ENCODE measurements at places on chromosomes 6 and 20.

- DNase-seq, result no peak
Observed at GRCh38 chr20:41183391-41183790, 46.0 kb downstream of the PLCG1 start.

DNA sequence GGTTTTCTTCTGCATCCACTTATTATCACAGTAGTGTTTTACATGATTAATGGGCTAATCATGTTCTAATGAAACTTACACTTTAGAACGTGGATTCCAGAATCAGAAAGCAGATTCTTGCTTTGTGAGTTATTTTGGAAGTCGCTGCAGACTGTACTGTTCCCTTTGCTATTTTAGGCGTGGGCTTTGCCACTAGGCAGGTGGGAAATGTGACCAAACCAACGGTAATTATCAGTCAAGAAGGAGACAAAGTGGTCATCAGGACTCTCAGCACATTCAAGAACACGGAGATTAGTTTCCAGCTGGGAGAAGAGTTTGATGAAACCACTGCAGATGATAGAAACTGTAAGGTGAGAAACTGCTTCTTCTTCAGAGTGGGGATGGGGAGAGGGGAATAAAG lies 598 bp downstream of the FABP7 start:
- DNase-seq, result no peak

GRCh38 chr6:34132486-34133185 lies 13.3 kb downstream of the GRM4 start:
- DNase-seq, result no peak

DNA sequence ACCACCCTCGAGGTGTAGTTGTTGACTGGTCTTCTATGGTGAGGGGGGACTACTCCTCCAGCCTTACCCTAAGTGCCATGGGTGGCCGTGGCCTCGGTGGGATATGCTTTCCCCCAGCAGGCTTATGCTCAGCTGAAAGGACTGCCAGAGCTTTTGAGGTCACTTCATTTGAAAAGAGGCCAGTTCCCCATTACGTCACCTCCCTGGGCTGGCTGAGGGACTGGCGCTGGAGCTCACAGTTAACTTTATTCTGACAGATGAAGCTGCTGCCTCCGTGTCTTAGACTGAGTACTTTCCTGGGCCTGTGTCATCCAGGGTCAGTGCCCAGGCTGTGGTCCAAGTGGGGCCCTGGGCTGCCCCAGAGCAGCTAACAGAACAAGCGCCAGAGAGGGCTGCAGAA lies 42.8 kb upstream of the PCMTD2 start:
- no peak for DNase-seq

DNA sequence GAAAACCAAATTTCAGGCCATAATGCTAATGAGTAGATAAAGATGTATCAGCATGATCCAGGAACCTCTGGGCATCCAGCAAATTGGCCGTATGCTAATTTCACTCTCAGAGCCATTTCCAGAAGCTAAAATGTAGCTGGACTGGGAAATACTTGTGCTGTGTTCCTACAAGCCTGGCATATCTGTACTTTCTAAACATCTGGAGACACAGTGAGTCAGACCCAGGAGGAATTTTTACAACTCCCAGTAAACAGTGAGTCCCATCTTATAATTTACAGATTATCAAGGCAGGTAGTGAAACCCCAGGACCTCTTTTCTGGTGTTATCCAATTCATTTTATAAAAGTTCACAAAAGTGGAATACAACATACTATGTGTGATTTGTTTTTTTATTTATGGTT lies 683.0 kb upstream of the ADGRB3 start:
- DNase-seq, result no peak

DNA sequence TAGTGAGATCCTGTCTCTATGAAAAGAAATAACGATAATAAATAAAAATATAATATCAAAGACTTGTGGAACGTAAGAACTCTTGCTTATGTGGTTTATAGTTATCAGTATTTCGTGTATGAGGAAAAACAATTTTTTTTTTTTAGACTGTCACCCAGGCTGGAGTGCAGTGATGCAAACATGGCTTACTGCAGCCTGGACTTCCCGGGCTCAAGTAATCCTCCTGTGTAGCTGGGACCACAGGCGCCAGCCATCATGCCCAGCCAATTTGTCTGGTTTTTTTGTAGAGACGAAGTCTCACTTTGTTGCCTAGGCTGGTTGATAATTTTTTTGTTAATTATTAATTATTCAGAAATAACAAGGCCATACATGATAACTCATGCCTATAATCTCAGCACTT lies 18.6 kb upstream of the CDK19 start:
- DNase-seq, result no peak

- no peak for DNase-seq
Observed at GRCh38 chr6:71367756-71368155, 79.1 kb downstream of the OGFRL1 start.

GRCh38 chr6:147131532-147132128 lies 72.6 kb upstream of the STXBP5 start:
- peak; percentile 17 for DNase-seq

DNA sequence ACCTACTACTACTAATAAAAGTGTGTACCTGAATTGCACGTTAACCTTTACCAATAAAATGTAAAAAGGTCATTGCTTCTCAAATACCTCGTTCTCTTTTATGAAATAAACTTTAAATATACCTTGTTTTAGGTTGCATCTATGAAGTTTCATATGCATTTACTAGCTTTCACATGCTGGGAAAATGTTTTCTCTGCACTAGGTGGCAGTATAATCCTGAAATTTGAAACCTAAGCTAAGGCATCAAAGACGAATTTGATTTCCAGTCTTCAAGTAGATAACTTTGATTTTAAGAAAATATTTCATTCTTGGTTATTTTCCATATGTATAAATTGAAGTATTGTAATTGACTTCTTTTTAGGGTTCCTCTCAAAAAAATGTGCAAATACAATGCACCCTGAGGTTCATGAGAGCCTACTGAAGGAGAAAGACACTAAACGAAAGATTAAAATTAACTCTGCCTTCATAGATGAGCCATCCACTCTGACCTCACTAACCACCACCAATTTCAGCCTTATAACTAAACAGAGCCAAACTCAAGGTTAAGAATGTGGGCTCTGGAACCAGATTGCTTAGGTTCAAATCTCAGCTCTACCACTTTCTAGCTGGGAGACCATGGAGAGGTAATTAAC lies 7.3 kb upstream of the COL9A1 start:
- no peak for DNase-seq

DNA sequence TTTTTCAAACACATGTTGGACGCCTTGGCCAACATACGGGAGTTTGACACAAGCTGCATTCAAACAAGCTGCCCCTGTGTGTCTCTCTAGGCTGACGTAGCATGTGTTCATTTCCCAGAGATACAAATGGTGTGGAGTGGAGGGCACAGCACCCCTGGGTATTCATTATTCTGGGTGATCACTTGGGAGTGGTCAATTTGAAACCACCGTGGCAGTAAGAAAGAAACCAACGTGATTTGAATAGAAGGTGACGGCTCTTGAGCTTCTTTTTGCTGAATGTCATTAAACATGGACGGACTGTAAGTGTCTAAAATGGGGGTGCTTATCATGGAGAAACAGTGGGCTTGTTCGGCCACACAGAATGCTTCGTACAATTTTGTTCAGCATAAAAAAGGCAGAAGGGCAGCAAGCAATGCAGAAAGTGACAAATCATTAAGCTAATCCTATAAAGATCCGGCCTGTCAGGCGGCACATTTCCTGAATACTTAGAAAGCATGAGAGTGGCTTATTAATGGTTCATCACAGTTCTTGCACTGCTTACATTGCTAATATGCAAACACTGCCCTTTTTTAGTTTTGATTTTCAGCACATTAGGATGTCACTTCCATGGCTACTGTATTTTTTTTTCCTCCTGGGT lies 1261.9 kb upstream of the CITED2 start:
- DNase-seq, result no peak

DNA sequence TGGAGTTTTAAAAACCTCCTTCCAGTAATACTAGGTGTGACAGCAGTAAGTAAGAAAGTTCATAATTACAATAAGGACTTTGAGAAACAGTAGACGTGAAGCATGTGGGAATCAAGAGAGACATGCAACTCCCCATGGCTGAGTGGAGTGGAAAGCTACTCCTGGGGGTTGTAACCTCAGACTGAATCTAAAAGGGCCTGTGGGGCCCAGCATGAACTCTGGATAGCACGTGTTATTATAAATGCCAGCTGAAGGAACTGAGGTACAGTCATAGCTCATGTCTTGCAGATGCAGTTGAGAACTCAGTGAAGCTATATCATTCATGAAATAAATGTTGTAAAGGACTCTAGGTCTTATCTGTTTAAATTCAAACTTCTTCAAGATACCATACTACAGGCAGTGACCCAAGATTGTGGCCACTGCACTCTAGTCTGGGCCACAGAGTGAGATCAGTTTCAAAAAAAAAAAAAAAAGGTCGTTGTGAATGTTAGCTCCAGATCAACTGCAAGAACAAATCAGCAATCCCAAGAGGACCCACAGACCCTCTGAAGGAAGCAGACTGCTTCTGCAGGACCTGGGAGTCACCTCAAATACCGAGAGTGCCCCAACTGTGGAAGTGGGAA lies 189.3 kb downstream of the TRDN start:
- no peak for DNase-seq

- no peak for DNase-seq
Observed at GRCh38 chr6:81759782-81760181, 7.3 kb upstream of the TENT5A start.

GRCh38 chr6:43444036-43444435 lies 11.3 kb downstream of the DLK2 start:
- DNase-seq, result no peak

GRCh38 chr20:57004416-57004815 lies 262.0 kb downstream of the BMP7 start:
- DNase-seq, result no peak

DNA sequence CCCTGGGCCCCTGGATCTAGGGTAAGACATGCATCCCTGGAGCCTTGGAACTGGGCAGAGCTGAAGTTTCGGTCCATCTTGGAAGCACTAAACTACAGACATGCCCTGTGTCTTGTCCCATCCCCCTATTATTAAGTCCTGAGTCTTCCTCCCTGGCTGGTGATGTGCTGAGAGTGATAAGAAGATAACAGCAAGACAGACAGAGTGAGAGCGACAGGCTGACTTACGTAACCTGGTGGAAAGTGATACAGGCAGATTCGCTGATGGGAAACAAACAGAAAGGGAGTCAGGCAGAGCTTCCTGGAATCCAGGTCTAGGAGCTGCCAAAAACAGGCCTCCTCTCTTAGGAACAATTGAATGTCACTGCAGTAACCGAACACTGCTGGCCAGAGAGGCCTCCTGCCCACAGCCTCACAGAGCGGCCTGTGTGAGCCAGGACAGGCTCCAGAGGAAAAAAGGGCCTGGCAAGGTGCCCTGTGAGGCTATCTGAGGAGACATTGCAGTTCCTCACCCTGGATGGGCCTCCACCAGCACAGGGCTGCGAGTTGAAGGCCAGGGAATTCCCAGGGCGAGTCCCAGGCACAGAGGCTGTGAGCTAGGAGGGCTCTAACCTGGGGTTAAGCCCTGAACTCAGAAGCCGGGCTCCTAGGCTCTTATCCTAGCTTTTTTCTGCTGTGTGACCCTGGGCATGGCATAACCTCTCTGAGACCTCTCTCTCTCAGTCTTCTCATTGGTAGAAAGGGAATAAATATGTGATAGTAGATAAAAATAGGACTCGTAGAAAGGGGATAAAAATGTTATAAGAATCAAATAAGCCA lies 34.2 kb upstream of the B4GALT5 start:
- peak; percentile 89 for DNase-seq

GRCh38 chr6:107647439-107647948 lies 157.6 kb downstream of the SOBP start:
- DNase-seq, result no peak

DNA sequence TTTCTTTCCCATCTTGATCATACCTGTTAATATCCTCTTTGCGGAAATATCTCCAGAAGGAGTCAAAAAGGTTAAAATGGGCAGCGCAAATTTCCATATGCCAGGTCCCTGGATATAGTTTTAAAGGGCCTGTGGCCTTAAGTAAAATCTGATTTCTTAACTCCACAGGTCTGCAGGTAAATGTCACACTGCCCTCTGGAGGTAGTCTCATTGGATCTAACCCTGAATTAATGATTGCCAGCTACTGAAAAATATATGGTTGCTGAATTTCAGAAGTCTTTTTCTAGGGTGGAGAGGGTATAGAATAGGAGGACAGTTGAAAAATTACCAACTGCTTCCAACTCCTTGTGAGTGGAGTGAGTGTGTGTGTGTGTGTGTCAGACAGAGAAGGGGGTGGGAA lies 8.5 kb downstream of the MOXD1 start:
- DNase-seq, result no peak

DNA sequence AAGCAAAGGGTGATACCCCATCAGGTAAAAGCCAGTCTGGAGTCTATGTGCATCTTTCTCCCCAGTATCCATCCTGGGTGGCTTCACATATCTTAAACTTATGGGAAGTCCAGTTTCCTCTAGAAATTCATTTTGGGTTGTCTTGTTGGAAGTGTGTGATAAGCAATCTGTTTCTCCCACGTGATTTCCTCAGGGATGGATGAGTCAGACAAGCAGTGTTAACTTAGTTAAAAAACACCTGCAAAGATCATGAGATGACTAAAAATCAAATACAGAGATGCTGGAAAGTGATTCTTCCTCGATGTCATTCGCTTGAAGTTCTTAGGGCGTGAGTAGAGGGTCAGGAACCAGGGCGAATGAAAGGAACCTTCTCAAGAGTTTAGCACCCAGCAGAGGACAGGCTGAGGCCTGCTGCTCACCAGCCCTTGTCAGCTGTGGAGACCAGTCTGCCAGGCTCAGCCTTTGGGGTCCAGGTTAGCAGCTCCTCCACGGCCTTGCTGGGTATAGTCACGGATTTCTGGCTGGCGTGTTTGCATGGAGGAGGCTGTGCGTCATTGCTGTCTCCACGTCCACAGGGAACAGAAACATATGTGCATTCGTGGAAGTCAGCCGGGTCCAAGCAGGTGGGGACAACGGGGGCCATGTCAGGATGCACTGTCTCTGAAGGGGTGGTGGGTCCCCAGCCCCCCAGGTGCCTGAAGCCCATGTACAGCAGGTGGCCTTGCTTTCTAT lies 2.8 kb upstream of the PNPLA1 start:
- no peak for DNase-seq

DNA sequence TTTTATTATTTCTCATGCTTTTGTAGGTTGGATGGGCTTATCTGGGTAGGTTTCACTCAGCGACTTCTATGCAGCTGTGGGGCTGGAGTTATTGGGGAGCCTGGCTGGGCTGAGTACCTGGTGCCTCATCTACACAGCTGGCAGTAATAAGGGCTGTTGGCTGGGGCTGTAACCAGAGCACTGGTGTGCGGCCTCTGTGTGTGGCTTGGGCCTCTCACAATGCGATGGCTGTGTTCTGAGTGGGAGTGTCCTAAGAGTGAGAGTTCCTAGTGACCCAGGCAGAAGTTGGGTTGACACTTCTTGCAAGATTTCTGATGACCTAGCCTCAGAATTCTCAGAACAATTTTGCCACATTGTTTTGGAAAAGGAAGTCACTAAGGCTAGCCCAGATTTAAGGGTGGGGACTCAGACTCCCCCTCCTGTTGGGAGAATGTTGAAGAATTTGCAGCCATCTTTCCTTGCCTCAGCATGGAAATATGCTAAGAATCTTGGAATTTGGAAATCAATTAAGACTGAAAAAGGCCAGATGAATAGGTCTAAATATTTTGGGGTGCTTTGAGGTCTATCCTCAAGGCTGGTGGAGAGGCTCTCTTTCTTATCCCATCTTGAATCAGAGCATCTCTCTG lies 158.8 kb downstream of the SCP2D1 start:
- DNase-seq, result no peak

Data from NCI-H2029 (cell line).